Activated effector memory CD4-positive, alpha-beta T cell treated with anti-CD3 and anti-CD28 coated beads, Interleukin-2, amount 50 U/mL, for 16 hours (primary cell): ENCODE measurements at places on chromosomes 6 and 20.

DNA sequence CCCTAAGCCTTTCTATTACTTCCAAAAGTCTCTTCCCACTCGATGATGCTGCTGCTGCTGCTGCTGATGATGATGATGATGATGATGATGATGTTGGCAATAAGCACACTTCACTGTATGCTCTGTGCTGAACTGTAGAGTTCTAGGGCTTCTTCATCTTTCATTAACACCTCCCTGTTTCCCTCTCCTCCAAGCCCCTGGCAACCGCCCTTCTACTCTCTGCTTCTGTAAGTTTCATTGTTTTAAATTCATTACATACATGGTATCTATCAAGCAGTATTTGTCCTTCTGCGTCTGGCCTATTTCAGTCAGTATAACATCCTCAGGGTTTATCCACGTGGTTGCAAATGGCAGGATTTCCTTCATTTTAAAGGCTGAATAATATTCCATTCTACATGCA, 100.2 kb downstream of the THBS2 start:
- no peak for DNase-seq

- no peak for DNase-seq
These were observed 38.4 kb downstream of the RRBP1 start for GRCh38 chr20:17643531-17644188.

DNA sequence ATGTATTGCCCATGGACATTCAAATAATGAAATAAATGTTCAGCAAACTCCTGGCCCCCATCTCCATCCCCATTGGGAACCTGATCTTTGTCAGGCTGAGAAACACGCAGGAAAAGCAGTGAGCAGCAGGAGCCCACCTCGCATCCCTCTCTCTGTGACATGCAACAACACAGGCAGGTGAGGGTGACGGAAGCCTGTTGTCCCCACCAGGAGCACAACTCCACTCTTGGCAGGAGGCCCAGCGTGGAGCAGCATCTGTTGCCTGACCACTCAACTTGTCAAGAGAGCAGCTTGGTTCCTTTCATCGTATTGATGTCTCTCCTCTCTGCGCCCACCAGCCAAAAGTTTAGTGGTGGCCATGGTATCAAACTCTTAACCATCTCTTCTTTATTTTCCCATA, 586.9 kb upstream of the ARID1B start:
- no peak for DNase-seq

DNA sequence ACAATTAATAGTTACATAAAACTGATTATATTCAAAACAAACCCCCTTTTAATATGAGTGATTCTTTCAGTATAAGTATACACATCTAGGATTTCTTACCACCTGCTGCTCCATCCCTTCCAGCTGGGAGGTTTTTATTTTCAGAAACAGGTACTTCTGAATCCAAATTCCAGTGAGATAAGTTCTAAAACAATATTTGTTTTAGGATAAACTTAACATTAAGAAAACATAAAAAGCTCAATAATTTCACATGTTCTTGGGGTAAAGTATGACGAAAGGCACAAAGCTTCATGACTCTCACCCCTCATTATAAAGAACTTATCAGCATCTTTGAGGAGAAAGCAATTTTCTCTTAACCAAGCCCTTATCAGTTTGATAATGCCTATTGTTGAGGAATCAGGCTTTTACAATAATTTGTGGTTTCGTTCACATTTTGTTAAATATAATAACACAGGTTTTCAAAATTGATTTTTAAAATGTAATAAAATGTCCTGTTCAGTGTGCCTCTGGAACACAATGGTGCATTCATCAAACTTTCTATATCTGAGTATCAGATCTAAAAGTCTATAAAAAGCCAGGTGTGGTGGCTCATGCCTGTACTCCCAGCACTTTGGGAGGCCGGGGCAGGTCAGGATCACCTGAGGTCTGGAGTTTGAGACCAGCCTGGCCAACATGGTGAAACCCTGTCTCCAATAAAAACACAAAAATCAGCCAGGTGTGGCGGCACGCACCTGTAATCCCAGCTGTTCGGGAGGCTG, 4.3 kb downstream of the FAM217A start:
- no peak for DNase-seq

DNA sequence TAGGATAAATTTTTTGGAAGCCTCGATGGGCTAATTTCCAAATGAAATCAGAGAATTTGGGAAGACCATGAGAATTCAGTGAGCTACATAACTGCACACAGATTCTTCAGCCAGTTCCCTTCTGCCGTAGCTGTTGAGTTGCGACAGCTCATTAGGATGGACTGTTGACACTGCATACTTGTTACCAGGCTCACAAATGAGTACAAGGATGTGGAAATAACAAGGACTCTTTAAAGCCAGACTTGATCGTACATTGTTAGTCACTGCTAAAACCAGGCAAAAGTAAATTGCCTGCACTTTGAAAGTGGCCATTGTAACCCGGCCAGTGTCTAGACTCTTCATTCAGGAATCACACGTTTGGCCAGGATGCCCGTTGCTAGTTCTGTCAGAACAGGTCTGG, 37.0 kb downstream of the NDUFAF5 start:
- DNase-seq: no peak

DNA sequence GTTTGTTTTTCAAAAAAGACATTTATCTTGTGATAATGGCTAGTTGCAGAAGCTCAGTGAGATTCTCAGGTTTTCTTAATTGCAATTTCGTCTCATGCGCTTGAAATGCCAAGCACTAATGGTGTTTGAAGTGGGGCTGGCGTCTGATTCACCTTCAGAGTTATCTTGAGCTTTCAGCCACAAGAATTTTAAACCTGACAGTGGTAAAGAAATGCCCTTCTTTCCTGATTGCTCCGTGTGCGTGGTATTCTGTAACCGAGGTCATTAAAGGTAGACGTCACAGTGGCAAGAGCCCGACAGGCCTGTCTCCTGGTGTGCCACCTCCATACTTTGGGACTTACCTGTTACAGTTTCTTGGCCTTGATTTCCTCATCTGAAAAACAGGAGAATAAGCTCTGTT, 126.5 kb upstream of the QKI start:
- no peak for DNase-seq

GRCh38 chr6:35620706-35621105, 68.0 kb downstream of the FKBP5 start:
- no peak for DNase-seq
